Fibroblast of upper back skin (primary cell): ENCODE measurements at places on chromosomes 2 and 18.

- peak; percentile 80 for DNase-seq
Measured at GRCh38 chr2:201158111-201158929, 24.6 kb upstream of the CASP10 start.

- no peak for DNase-seq
Measured at GRCh38 chr2:74985978-74986609, 27.7 kb downstream of the POLE4 start.

- DNase-seq, result no peak
Measured at GRCh38 chr18:73948497-73948896, 199.1 kb downstream of the FBXO15 start.

DNA sequence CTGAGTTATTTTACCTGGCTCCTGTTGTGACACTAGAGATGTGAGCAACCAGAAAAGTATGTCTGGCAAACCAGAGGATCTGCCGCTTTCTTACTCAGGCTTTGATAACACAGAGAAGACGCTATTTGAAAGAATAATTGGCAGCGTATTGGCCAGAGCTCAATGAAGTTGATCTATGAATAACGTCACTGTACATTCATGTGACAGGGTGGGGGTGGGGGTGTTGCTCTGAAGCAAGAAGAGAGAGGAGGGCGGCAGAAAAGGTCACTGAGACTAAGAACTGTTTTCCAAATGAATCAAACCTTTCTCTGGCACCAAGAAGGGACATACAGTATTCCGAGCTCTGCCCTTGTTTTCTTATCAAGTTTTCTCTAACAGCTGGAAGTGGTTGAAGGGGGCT, 1.7 kb upstream of the ONECUT2 start:
- DNase-seq, result no peak

DNA sequence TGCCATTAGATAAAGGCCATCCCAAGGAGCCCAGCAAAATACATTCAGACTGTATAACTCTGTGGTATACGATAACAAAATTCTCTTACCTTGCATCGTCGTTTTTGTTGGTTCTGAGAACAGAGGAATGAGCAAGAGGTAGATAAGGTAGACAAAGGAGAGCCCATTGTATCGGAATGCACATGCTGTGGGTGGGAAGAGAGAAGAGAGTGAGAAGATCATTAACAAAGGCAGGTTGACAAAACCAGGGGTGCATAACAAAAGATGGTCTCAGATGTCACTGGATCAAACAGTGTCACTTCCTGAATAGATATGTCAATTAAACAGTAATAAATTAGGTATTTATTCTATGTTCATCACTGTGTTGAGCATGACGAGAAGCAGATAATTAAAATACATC, 83.3 kb downstream of the PIEZO2 start:
- DNase-seq, result no peak

GRCh38 chr2:241199286-241199685, 10.8 kb downstream of the ANO7 start:
- DNase-seq, result no peak

DNA sequence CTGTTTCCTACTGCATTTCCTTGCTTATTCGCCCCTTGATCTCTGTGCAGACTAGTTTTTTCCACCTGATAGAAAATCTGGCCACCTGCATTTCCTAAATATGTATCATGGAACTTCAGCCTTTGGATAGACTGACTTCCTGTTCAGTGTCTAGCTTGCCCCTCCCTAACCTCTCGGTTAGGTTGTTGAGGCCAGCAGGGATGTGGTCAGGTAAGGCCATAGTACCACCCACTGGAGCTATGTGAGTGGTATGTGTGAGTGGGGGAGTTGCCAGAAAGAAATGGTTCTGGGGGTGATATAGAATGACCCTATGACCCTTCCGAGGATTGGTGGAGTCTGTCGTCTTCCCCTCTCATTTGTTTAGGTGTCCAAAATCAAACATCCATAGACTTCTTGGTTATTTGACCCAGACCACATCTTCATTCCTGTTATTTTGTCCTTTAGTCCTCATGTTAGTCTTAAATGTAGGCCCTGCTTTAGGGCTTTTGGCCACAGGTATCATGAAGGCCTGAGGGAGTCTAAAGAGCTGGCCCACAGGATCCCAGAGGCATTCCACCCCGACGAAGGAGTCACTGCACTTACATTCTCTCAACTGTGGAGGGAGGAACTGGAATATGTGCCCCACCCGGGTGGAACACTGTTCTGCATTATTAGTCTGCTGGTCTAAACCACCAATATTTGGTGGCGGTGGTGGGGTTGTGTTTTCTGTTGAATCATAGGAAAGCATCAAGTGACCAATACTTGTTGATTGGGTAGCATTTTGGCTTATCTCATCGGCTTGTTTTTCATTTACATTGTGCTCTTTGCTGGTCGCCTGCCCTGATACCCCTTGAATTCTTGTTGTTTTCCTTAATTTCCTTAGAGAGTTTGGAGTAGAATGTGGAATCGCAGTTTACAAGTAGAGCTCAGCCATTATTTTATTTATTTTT, 21.9 kb downstream of the CAB39 start:
- no peak for DNase-seq

DNA sequence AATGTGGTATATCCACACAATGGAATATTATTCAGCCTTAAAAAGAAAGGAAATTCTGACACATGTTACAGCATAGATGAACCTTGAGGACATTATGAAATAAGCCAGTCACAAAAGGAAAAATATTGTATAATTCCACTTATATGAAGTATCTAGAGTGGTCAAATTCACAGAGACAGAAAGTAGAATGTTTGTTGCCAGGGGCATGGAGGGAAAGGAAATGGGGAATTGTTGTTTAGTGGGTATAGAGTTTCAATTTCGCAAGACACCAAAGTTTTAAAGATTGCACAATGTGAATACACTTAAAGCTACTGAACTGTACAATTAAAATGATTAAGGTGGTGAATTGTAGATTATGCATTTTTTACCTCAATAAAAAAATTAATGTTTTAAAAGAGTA, 92.9 kb downstream of the TXNL1 start:
- no peak for DNase-seq

- peak; percentile 92 for DNase-seq
Measured at GRCh38 chr2:12702168-12703121, 14.3 kb upstream of the TRIB2 start.

GRCh38 chr18:35468711-35469110, 29.0 kb downstream of the INO80C start:
- DNase-seq, result no peak

DNA sequence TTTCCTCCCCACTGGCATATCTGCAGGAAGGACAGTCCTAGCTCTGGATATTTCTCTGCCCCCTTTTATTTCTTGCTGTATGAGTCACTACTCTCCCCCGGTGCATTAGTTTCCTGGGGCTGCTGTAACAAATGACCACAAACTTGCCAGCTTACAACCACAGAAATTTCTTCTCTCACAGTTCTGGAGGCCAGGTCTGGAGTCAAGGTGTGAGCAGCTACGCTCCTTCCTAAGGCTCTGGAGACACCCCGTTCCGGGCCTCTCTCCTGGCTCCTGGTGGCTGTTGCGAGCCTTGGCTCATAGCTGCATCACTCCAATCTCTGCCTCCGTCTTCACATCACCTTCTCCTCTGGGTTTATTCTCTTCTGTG, 34.1 kb downstream of the PTPRM start:
- peak; percentile 86 for DNase-seq

DNA sequence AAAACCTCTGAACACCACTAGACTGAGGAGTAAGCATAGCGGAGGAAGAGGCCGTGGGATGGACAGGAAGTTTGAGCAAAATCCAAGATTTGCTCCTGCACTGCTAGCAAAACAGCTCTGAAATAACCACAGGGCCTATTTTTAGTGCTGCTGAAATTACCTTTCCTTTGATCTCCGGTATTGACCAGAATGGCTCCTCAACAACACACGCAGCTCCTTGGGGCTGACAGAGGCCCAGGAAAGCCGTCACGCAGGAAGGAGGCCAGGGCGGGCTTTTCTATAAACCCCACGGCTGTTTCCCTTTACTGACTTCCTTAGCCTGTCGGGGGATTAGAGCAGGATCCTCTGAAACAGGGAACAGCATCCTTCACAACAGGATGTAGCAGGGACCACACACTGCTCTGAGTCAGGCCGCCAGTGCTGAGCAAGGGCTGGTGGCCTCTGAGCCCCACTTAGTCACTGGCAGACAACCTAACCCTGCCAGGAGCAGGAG, 80.8 kb upstream of the LCLAT1 start:
- DNase-seq, result peak; percentile 71

DNA sequence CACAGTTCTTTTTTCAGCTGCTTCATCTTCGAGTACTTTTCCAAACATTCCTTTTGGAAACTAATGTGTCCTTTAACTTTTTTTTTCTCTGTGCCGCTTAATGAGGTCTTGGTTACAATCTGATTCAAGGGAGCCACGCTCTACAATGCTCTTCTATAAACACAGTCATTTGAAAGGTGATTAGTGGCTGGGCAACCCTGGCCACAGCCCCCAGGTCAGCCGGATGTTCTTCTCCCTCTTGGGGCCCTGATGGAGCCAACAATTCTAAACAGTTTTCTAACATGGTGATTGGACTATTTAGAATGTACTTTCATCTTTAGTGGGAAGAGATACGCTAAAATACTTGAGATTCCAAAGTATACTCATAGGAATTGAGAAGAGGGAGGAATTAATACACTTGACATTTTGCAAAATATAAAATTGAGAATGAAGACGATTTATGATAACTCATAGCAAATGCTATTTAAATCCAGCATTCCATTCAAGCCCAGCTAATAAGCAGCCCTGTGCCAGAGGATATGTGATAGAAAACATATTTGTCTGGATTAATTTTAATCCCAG, 83.7 kb upstream of the MBOAT2 start:
- peak; percentile 87 for DNase-seq

GRCh38 chr18:48219810-48220499, 189.2 kb downstream of the ZBTB7C start:
- DNase-seq, result no peak

DNA sequence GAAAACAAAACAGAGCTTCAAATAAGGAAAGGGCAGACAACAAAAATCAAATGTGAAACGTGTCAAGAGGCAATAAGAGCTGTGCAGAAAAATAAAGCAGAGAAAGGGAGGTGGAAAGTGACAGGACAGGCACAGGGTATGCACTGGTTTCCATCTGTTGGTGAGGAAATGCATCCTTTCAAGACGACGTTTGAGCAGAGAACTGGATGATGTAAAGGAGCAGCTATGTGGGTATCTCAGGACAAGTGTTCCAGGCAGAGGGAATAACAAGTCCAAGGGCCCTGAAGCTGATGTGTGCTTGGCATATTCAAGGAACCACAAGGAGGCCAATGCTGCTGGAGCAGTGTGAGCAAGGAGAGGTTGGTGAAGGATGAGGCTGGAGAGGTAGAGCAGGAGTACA, 168.9 kb upstream of the SERPINE2 start:
- DNase-seq, result no peak

GRCh38 chr2:66173645-66174044, 261.3 kb upstream of the MEIS1 start:
- DNase-seq, result no peak

DNA sequence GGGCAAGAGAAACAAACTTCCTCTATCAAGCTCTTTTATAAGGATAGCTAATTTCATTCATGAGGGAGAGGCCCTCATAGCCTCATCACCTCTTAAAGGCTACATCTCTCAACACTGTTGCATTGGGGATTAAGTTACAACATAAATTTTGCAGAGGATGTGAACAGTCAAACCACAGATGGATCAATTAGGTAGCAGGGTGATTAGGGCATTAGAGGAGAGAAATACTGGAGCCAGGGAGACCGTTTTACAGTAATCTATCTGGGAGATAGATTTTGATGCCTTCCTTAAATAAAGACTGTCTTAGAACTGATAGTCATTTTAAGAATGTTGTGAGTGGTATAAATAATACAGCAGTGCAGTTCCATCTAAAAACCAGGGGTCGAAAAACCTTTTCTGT, 258.9 kb downstream of the DCC start:
- DNase-seq, result no peak

DNA sequence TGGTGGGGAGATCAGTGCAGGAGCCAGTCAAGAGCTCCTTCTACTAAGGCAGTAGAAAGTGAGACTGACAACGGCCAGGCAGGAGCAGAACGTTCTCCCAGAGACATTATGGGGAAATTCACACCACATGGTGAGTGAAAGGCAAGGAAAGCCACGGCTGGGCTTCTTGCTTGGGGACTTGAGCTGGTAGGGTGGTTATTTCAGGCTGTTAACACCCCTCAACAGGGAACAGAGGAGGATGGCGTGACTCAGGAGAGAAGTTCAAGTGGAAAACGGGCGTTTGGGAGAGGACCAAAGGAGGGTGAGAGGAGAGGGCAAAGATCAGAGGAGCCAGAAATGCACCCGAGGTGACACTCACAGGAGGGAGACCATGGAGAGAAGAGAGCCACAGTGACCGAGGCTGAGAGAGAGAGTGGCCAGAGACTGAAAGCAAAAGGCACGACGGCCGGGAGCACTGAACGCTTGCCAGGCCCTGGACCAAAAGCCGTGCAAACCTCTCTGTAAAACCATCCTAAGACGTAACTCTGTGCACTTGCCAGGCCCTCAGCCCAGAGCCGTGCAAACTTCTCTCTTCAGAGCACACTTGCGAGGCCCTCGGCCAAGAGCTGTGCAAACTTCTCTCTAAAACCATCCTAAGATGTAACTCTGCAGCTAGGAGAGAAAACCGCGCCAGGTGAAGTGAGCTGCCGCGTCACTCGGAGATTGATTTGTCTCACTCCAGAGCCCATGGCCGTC, 7.7 kb downstream of the TPO start:
- DNase-seq, result no peak

DNA sequence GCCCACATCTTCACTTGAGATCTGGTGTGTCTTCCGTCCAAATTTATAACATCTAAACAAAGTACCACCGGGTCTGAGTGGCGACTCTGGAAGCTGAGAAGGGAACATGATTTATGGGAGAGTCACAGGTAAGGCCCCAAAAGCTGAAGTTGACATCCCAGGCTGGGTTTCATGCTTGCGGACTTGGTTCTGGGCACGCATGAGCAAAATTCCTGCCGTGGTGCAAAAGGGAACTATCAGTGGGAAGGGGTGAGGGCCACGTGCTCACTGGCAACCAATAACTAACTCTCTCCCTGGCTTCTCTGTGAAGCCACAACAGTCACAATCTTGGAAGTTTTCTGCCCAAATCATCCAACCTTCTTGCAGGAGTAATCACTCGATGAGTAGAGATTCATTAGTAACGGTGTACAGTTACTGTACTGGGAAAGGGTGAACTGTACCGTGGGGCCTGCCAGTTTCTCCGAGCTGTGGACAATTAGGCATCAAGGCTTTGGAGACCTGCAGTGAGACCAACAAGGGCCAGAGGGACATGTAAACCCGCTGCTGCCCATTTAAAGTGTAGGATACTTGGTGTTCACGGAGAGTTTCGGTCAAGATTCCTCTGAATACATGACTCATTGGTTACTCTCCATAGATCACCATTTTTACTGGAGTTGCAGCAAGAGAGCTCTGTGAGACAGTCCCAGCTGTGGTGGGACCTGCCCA, 69.4 kb upstream of the ASB18 start:
- no peak for DNase-seq

GRCh38 chr2:96153991-96154431, 8.8 kb upstream of the DUSP2 start:
- DNase-seq, result no peak

DNA sequence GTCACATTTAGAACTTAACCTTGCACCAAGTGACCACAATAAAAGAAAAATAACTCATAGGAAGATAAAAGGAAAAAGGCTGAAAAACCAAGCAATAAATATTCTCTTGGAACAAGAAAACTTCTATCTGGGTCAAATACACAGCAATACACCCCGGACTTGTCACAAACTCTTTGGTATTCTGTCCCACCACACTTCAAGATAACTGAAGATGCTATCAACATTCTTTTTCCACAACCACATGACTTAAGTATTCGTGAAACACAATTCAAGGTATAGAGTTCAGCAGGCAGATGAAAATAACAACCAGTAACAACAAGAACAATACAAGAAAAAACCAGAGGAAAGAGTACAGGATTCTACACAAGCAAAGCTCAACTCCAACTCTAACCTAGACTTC, 18.0 kb downstream of the MBD2 start:
- DNase-seq, result no peak

GRCh38 chr18:61606068-61606660, 272.9 kb downstream of the CDH20 start:
- peak; percentile 78 for DNase-seq
